Brain (organoid and tissue), 16 donors: ENCODE measurements at places on chromosomes 2 and 18.

- no peak for DNase-seq
Observed at GRCh38 chr2:46801731-46802664, 113.6 kb downstream of the MCFD2 start.

- no peak for DNase-seq
Observed at GRCh38 chr2:180669016-180669415, 311.4 kb upstream of the UBE2E3 start.

DNA sequence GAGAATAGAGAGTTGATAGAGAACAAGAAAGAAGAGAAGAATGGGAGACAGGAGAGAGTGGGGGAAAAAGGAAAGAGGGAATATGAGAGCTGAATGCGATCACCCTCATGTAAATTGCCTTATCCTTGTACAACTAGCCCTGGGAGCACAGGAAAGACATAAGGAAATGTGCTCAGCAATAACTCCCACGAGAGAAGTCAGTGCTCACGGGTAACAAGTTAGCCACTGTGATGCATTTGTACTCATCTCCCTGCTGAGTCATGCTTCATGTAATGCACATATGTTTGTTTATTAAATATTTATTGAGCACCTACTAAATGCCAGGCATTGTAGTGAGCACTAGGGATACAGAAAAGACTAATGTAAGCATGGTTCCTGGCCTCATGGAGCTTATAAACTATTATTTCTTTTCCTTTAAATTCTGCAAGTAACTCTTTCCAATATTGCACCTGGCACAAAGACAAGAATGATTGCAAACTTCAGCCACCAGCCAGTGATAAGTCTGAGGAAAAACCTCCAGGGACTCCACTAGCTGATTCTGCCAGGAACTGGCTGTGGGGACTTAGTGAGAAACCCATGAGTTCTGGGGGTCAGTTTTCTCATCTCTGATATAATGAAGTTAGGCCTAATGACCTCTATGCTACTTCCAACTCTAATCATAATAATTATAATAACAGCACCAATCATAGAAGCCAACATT, 124.1 kb downstream of the LNPK start:
- DNase-seq, result no peak

DNA sequence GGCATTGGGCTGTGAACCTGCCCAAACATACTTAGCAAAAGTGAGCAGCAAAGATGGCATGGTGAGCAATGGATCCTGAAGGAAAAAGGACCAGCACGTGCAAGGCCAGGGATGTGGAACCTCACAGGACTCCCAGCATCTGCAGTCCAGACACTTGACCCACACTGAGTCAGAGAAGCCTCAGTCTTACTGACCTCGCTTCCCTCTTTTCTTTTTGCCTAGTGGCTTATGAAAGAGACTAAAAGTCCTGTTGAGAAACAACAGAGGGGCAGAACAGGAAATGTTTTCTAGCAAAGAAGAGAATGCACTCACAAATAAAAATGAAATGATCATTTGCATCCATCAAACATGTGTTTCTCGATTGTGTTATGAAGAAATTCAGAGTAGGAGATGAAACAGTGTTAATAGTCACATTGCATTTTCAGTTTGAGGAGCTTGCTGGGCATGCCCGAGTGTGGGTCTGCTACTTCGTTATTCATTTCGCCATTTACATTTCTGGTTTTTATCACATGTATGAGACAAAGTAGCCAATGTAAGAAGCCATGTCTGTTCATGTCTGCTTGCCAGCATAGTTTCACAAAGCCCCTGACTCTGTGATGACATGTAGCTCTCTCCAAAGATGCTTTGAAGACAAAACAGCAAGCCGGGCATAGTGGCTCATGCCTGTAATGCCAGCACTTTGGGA, 118.4 kb downstream of the INO80D start:
- no peak for DNase-seq

DNA sequence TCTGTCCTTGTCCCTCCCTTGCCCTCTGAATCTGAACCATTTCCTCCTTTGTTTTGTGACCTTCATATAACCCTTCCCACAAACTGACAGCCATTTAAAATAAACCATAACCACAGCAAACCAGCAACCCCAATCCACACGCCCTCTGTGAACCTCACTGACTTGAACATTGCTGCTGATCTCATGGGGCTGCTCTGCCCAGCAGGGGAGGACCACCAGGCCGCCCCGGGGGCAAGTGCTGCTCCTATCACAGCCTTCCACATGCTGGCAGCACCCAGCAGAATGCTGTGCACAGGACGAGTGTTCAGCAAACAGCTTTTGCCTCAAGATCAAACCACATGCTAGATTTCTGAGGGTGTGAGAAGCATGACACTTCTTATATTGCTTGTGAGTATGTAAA, 73.9 kb upstream of the UXS1 start:
- DNase-seq, result no peak

DNA sequence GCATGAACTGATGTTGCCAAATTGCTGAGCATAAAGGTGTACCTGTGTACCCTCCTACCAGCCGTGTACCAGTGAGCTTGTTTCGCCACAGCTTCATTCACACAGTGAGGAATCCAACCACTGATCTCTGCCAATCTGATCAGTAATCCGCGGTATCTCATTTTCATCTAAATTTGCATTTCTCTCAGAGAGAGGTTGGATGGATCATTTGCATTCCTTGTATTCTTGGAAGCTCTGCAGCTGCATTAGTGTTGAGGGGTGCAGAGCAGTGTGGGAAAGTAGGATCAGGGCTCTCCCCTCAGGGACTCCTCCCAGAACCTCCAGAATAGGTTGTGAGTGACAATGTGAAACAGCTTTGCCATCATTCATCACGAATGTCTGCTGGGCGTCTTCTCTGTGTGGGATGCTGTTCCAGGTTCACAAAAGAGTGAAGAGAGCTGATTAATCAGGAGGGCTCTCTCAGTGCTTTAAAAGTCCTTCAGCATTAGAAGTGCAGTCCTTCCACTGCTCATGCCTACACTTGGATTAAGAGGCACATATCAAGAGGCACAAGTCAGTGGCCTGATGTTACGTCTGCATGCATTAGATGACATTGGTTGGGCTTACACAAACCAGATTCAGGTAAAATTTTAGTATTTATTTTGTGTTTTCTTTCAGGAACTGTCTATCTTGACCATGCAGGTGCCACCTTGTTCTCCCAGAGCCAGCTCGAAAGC, 7.5 kb downstream of the MOCOS start:
- no peak for DNase-seq

- no peak for DNase-seq
Observed at GRCh38 chr2:216447293-216447692, 35.0 kb downstream of the SMARCAL1 start.

DNA sequence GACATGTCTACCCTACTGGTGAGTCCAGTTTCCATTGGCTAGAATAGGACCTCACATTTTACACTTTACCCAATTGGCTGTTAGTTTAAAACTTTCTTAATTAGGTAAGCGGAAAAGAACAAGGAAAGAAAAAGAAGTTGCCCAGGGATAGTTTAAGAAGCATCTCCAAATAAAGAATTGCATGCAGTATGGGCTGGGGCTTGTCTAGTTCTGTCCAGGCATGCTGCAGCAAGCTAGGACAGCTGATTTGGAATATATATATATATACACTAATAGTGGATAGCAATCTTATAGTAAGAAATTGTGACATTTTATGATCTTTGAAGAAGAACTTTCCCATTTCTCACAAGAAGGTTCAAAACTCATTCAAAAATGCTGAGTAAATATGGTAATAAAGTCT, 90.0 kb upstream of the ERBB4 start:
- no peak for DNase-seq

GRCh38 chr18:46346896-46347630, 242.9 kb downstream of the HAUS1 start:
- DNase-seq, result no peak

DNA sequence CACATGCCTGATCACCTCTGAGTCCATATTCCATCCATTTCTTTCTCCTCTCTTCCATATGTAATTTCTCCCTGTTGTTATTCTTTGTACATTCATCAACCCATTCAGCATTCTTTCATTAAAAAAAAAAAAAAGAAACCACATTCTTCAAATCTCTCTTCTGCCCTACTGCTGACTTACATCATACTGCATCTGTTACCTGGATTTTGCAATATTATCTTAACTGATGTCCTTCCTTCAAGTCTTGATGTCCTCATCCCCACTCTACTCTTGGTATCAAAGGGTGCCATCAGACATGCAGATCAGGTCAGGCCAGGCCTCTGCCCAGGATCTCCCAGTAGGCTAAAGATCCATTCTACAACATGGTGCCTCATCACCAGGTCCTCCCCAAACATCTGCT, 90.6 kb downstream of the SGPP2 start:
- no peak for DNase-seq

DNA sequence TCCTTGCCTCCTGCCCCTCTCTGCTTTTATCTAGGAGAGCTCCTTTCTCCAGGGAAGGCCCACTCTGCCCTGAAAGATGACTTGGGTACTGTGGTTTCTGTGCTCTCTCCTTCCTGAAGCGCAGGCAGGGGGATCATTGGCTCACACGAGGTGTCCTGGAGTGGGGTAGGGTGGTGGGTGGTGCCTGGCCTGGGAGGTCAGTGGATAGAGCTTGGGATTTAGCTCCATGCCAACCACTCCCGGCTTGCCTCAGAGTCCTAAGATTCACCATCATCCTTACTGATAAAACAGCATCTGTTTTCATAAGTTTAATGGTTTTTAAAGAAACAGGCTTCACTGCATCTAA, 63.1 kb downstream of the CIB4 start:
- DNase-seq, result no peak

DNA sequence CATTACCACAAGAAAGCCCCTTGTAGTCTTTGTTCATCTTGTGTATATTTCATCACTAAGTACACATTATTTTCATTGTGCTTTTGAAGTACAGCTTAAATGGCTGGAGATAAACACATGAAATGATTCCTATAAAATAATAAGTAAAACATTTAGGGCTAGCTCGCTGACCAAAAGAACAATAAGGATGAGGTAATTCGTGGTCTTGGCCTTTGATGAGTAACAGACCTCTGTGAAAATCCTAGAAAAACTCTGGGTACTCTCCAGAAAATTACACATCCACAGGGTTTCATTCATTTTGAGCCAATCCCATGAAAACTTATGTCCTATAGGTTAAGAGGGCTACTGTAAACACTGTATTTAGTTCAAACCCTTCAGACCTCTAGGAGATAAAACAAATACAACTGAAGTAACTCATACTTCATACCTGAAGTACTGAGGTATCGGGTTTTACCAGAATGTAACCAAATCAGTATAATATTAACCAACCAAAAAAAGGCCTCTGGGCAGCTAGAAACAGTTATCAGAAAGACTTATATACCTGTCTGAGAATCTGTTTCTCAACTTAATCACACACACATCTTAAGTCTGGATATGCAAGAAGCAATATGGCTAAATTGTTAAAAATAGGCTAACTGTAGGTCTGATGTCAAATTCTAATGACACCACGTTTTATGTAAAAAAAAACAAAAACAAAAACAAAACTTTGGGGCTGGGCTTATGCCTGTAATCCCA, 31.0 kb downstream of the CFAP36 start:
- no peak for DNase-seq

- no peak for DNase-seq
Observed at GRCh38 chr2:190458352-190459107, 50.4 kb downstream of the MFSD6 start.

- no peak for DNase-seq
Observed at GRCh38 chr2:232367591-232368233, 10.8 kb upstream of the ALPP start.
